ENCODE measurements at places on chromosomes 7 and 10.

DNA sequence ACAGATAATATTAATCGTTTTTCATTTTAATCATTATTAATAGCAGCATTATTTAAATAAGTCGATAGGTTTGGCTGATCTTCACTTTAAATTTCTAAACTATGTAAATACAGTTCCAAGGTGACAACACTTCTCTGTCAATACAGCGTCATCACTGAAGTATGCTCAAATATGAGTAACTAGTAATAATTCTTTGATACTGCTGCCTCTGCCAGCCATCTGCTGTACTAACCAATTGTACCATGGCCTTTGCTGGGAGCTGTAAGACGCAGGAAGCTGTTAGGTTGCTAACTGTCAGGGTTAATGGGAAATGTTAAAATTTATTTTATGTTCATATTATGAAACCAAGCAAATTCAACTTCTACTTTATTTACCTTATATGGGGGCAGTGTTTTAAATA lies 1650.5 kb upstream of the LRRTM3 start:
- DNase-seq = no peak

DNA sequence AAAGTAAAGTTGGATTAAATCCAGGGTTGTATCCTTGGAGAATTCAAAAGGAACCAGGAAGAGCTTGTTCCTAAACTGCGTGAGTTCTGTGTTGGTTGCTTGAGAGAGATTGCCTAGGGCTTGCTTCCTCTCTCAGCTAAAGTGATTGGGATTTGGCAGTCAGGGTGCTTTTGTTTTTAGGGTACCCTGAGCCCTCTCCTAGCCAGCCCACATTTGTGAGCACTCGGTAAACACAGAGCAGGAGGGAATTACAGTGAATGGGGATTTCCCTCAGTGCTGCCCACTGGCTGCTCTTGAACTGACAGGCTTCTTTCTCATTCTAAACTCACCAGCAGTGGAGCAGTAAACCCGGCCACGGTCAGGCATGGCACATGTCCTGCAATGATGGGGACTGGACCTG lies 146.9 kb downstream of the TPST1 start:
- no peak for DNase-seq

- no peak for DNase-seq
These were observed 25.8 kb upstream of the PLPP4 start for GRCh38 chr10:120431251-120431651.

GRCh38 chr10:81179805-81180452 lies 642.2 kb downstream of the SH2D4B start:
- DNase-seq = no peak

- DNase-seq = no peak
These were observed 24.2 kb downstream of the ZNF25 start for GRCh38 chr10:37952043-37952755.

GRCh38 chr7:4269086-4269485 lies 413.0 kb upstream of the FOXK1 start:
- DNase-seq = no peak

GRCh38 chr10:46520381-46520780 lies 36.1 kb downstream of the GPRIN2 start:
- no peak for DNase-seq

- no peak for DNase-seq
These were observed 9.2 kb downstream of the CCDC201 start for GRCh38 chr7:45863715-45864114.

DNA sequence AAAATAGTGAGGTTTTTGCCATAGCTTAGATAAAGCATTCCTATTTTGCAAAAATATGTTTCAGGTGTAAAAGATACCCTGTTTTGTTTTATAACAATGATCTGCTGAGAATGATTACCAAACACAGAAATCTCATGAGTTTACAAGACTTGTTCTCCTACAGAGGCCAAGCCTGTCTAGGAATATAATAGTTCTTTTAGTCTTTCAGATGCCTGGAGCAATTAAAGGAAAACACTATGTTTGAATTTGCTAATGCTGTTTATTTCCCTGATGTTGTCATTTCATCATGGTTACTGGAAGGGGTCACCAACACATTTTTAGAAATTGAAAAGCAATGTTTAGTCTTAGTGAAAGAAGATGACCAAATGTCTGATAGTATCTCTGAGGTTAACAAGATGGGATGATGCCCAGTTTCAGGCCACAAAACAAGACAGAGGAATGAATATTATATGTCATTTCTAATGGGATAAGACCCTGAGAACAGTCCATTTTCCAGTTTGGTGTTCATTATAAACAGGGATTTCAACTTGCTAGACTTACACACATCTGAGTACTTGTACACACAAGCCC lies 559.9 kb downstream of the INHBA start:
- no peak for DNase-seq

DNA sequence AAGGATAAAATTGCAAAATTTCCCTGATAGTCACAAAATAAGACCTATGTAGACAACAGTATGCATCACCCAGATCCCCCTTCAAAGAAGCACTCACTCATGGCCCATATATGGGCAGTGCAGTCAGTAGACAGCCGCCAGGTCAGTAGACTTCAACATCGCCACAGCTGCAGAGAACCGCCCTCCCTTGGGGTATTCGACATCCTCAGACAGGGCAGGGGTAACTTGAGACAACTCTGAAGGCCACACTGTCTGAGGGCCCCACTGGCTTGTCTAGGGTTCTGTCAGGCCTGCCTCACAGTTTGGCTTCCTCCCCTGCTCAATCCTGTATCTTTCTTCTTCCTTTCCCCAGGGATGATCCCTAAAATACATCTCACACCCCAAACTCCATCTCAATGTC lies 172.3 kb downstream of the IMMP2L start:
- DNase-seq = no peak

DNA sequence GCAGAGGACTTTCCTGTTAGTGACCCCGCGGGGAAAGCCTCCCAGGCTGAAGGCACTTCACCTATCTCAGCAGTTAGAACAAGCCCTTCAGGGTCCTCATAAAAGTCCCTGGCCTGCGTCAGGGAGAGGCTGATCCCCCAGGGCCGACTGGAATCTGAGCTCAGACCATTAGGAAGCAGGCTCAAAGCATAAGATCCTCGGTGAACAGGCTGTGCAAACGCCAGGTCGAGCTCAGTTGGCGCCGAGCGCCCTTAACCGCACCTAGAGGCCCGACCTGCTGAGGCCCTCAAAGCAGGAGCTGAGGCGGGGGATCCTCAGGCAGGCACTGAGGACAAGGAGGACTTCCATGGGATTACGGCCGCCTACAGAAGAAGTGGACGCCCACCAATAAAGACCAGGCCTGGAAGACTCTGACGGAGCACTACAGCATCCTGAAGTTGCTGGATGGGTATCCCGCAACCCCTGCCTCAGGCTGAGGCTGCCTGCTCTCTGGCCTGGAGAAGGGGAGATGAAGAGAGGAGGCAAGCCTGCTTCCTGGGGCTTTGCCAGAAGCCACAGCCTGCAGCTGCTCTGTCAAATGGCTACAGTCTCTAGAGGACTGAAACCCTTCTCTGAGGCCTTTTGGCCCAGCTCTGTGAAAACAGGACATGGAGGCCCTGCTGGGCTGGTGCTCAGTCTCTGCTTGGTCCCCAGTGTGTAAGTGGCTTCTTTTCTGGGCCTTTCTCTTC lies 29.9 kb downstream of the LIPJ start:
- DNase-seq = no peak

DNA sequence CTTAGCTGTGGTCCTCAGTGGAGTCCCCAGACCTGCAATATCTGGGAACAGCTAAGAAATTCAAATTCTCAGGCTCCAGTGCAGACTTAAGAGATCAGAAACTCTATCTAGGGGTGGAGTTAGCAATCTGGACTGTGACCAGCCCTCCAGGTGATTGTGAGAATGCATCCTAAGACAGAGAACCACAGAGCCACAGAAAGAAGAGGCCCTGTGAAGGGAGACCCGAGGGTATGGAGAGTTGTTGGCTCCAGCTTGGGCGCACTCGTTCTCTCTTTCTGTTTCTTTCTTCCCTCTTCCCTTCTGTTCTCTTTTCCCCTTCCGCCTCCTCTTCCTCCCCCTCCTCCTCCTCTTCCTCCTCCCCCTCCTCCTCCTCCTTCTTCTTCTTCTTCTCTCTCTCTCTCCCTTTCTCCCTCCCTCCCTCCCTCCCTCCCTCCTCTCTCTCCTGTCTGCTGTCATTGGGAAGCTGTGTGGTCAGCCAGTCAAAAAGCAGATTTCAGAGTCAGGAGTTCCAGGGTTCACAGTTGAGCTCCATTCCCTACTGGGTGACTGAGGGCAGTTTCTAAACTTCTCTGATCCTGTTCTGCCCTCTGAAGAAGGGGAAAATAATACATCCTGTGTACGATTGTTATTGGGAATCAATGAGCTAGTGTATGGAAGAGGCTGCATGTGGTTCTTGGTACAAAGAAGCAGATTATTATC lies 62.1 kb upstream of the STEAP1B start:
- DNase-seq = no peak

GRCh38 chr7:44216019-44216418 lies 15.2 kb downstream of the YKT6 start:
- DNase-seq = no peak

- DNase-seq = no peak
These were observed 170.1 kb upstream of the SEMA3A start for GRCh38 chr7:84364708-84365107.

GRCh38 chr7:47493976-47494911 lies 87.7 kb downstream of the TNS3 start:
- no peak for DNase-seq

GRCh38 chr7:35257251-35258124 lies 3.6 kb upstream of the TBX20 start:
- no peak for DNase-seq

GRCh38 chr10:112912410-112912928 lies 37.6 kb upstream of the TCF7L2 start:
- DNase-seq = peak; percentile 66

DNA sequence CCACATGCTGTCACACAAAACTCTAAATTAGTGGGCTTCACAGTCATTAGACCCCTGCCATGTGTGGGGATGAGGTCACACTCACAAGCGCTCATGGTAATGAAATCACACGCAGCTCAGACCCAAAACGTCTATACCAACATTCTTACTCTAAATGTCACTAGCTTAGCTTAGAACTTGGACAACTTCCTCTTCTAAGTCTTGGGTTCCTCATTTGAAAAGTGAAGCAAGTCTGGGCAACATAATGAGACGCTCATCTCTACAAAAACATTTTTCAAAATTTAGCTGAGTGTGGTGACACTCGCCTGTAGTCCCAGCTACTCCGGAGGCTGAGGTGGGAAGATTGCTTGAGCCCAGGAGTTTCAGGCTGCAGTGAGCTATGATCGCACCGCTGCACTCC lies 92.7 kb upstream of the MACROH2A2 start:
- no peak for DNase-seq

DNA sequence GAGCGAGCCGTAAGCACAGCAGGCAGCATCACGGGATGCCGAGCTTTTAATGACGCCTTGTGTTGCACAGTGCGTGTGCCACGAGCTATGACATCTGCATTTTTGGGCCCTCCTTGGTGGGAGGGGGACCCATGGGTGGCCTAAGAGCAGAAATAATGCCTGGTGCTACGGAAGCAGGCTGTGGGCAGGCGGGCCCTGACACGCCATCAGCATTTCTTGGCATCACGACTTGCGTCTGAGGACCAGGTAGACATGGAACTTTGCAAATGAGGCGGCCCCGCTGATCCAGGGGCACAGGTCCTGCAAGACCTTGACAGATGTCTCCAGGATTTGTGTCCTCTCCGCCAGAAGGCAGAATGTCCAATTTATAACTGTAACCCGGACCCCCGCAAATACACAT lies 117.8 kb upstream of the RNF32 start:
- DNase-seq = no peak

GRCh38 chr7:97819161-97819560 lies 53.0 kb downstream of the ASNS start:
- peak; percentile 15 for DNase-seq

DNA sequence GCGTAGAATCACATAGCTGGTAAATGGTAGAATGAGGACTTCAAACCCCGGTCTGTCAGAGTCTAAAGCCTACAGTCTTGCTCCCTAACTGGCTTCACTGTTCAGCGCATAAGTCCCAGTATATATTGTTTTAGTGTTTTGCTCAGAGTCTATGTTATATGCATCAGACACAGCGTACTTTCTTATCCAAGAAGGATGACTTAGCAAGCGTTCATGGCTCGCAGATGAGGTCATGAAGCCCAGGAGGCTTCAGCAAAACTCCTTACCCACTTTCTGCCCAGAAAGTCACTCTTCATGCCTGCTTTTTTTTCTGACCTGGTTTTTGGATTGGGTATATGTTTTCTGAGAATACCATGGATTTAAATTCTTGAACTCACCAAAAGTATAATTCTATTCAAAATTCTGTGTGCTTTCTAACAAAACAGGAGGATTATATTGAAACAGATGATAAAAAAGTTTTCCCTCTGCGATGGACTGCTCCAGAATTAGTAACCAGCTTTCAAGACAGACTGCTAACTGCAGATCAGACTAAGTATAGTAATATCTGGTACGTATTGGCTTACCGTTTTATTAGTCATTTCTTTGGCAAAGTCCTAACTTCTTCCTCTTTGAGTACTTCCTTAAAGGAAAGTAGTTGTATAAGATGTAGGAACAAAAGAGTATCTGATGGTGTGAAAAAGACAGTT lies 24.6 kb upstream of the BHLHA15 start:
- DNase-seq = no peak

- DNase-seq = peak; percentile 13
These were observed 79.4 kb downstream of the VWC2 start for GRCh38 chr7:49852619-49853462.
